ENCODE measurements at places on chromosomes 4 and X.

GRCh38 chr4:69881173-69881773 lies 21.3 kb upstream of the SULT1E1 start:
- peak; percentile 82 for DNase-seq

DNA sequence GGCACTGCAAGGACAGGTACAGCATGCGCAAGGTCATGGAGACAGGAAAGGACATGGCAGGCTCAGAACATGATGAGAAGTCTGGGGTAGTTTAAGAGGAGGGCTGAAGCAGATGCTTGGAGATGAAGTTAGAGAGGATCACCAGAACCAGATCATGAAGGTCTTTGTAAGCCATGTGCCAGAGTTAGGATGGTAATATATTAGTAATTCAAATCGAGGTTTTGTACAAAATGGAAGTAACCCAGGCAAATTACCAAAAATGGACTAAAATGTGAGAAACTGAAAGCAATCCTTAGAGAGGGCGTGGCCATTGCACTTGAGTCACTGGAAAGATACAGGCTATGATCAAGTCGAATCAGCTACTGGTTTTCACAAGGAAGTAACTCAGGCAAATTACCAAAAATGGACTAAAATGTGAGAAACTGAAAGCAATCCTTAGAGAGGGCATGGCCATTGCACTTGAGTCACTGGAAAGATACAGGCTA lies 13.5 kb downstream of the RXFP1 start:
- DNase-seq = peak; percentile 29

DNA sequence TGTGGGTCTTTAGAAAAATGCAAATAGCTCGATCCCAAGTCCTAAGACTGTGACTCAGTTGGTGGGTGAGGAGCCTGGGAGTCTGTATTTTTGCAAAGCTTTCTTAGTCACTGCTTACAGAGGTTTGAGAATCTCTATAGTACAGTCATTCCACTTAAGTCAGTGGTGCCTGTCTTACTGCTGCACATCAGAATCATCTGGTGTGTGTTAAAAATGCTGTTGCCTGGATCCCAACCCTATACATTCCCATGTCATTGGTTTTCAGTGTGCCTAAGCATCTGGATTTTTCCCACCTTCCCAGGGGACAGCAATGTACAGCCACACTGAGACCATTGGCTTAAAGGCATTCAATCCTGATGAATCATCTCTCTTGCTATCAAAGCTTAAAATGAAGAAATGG lies 21.0 kb upstream of the GEMIN8 start:
- no peak for DNase-seq

GRCh38 chr4:60611762-60612496 lies 588.2 kb upstream of the ADGRL3 start:
- no peak for DNase-seq

DNA sequence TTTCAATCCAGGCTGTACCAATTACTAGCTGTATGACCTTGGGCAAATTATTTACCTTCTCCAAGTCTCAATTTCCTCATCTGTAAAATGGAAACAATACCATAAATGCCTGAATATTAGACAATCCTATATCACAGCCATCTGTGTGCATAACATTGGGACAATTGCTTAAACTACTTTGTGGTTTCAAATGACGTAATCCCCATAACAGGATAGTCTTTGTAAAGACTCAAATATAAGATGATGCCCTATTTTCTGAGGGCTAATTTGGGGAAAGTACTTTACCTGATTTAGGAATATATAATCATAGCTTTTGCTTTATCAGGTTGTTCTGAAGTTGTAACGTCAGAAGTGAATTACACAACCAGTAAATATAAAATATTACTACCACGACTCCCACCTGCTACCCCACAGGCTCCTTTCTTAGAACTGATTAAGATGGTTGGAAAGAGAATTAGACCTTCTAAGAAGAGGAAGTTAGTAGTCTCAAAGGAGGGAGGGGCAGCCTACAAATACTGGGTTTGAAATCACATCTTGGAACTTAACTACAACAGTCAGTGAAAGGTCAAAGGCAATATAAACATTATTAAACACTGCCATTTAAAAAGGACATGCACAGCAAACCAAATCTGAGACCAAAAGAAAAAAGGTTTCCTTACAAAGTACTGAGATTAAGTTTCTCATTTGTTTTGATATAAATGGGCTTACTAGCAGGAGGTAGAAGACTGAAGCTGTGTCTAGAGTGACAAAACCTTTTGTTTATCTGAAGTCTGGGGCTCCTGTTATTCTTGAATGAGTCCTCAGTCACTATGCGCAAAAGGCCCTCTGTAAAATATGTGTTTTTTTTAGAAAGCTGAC lies 215.0 kb downstream of the SCFD2 start:
- DNase-seq = peak; percentile 30

GRCh38 chrX:119236623-119237561 lies 807 bp downstream of the PGRMC1 start:
- DNase-seq = peak; percentile 38

DNA sequence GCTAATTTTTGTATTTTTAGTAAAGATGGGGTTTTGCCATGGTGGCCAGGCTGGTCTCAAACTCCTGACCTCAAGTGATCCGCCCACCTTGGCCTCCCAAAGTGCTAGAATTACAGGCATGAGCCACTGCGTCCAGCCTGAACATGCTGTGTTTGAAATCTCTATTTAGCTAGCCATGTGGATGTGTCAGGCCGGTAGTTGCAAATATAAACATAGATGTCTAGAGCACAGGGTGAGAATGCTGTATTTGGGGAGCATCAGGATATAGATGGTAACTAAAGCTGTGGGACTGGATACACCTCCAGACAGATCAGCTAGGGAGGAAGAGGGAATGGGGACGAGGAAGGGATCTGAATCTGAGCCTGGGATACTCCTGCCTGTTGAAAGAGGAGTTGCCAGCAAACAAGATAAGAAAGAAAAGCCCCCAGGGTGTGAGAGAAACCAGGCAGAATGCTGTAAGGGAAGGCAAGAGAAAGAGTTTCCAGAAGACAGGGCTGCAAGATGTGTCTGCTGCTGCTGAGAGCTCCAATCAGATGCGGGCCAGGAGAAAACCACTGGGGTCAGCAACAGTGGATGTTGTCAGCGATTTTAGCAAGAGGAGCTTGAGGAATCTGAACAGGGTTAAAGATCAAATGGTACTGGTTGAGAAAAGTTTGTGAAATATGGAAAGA lies 177.4 kb downstream of the PALLD start:
- DNase-seq = no peak

DNA sequence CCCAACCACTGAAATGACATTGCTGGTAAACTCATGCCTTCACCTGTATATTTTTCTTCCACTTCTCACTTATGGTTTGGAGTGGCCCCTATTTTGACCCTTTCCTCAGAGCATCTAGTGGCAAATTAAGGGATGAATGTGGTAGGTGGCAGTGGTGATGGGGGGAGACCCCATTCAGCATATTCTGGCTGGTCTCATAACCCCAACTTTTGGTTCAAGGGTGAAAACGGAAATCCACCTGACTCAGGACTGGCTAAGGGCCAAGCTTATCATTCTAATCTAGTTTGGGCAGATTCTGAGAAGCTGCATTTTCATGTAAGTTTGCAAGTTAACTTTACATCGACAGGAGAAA lies 47.0 kb upstream of the NSUN7 start:
- DNase-seq = no peak

- DNase-seq = no peak
These were observed 106.2 kb downstream of the ALPK1 start for GRCh38 chr4:112403101-112403945.

DNA sequence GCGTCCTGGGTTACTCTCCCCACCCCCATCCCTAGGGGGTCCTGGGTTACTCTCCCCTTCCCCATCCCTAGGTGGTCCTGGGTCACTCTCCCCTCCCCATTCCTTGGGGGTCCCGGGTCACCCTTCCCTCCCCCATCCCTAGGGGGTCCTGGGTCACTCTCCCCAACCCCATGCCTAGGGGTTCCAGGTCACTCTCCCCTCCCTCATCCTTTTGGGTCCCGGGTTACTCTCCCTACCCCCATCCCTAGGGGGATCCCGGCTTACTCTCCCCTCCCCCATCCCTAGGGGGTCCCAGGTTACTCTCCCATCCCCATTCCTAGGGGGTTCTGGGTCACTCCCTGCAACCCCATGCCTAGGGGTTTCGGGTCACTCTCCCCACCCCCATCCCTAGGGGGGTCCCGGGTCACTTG lies 1.5 kb downstream of the ASMTL start:
- DNase-seq = no peak

GRCh38 chr4:156476359-156476758 lies 495.2 kb downstream of the PDGFC start:
- no peak for DNase-seq

- DNase-seq = no peak
These were observed 22.2 kb upstream of the KLF3 start for GRCh38 chr4:38641811-38642210.

- no peak for DNase-seq
These were observed 16.5 kb downstream of the ACSL4 start for GRCh38 chrX:109716431-109717028.

DNA sequence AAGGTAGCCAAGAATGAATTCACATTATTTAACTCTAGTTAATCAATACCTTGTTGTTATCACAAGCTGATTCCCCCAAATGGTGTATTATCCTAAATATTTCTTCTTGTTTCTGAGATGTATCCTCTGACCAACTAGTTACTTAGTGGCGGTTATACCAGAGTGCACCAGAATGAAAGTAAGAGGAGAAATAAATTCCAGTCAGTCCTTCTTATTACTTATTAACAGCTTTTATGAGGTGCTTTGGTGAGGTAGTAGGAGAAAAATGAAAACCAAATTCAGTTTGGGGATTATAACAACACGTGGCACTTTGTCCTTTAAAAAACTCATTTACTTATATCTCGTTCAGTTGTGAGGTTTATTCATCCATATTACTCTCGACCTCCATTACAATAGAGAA lies 101.9 kb downstream of the AMMECR1 start:
- DNase-seq = no peak

DNA sequence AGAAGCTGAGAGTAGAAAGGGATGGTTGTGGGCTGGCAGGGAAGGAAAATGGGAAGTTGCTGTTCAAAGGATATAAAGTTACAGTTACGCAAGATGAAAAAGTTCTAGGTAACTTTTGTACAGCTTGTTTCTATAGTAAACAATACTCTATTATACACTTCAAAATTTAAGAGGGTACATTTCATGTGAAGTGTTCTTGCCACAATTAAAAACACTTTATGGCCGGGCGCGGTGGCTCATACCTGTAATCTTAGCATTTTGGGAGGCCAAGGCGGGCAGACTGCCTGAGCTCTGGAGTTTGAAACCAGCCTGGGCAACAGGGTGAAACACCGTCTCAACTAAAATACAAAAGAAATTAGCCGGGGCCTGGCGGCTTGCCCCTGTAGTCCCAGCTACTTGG lies 623.6 kb downstream of the STIM2 start:
- no peak for DNase-seq

DNA sequence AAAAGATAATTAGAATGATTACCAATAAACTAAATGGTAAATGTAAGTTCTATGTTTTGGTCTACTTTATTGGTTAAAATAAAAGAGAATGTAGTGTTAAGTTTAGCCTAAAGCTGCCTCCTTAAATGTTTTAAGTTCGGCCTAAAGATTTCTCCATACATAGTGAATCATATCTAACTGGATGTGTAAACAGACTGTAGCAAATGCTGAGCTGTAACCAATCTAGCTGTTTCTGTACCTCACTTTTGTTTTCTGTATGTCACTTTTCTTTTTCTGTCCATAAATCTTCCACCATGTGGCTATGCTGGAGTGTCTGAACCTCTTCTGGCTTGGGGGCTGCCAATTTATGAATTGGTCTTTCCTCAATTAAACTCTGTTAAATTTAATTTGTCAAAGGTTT lies 121.2 kb downstream of the TBCK start:
- no peak for DNase-seq

- DNase-seq = no peak
These were observed 221.1 kb upstream of the DIPK2B start for GRCh38 chrX:45421806-45422205.

GRCh38 chr4:3329887-3330286 lies 37.1 kb downstream of the RGS12 start:
- DNase-seq = no peak

DNA sequence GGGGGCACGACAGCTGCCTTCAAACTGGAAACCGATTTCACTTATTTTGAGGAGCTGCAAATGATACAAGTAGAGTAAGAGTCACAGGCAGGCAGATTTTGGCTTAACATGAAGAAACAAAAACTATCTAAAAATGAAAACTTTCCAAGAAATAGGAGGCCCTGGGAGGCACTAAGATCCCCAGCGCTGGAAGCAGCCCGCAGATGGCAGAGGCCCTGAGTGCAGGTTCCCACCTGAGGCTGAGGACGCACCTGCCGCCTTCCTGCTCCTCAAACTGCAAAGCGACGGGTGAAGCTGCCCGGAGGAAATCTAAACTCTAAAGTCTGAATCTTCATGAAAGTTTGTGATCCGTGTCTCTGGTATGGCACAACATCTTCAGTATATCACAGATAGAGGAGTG lies 138.7 kb downstream of the AFAP1 start:
- DNase-seq = no peak

GRCh38 chr4:48047896-48048295 lies 31.3 kb downstream of the NIPAL1 start:
- no peak for DNase-seq

GRCh38 chr4:794900-795725 lies 30.8 kb downstream of the CPLX1 start:
- DNase-seq = no peak

GRCh38 chr4:114038762-114039387 lies 59.4 kb upstream of the ARSJ start:
- no peak for DNase-seq

DNA sequence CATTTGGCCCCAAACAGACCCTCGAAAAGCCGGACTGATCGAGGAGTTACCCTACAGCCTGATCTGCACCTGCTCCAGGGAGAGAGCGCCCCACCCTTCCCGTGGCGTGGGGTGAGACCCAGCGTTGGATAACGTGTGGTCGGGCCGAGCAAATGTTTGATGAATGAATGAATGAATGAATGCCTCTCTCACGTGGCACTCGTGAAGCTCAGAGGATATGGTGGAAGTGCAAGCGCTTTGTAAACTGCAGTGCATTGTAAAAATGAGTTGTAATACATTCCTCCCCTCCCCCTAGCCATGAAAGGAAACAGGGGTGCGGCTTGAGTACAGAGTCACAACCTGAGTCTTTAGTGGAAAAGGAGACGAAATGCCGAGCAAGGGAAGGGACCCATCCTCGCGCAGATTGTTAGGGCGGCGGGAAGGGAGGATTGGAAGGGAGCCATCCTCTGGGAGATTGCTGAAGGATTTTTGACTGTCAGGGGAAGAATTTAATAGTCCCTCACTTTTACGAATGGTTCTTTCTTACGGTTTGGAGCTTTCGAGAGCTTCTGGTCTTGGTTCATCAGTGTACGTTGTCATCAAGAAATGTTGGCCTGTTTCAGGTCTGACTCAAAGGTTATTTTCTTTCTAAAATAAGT lies 772 bp upstream of the FBXW7 start:
- DNase-seq = peak; percentile 80

DNA sequence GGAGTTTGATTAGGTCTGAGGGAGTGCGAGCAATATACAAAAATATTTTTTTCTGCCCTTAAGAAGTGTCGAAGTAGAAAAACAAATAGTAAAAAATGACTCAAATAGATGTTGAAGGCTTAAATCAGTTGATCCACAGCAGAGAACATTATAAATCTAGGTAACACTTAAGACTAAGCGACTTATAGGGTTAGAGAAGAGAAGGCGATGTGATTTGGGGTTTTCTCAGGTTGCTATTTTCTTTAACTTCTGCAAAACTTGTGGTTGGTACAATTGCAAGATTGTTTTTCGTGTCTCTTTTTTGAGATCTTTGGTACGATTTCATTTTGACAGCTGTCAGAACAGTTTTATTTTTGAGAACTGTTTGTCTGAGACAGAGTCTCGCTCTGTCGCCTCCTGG lies 1479.5 kb downstream of the PCDH7 start:
- DNase-seq = no peak

GRCh38 chrX:136227948-136228838 lies 23.0 kb downstream of the MAP7D3 start:
- no peak for DNase-seq
